ENCODE measurements at places on chromosomes 7 and 10.

- no peak for DNase-seq
These were observed 461.9 kb downstream of the PTPRN2 start for GRCh38 chr7:158125721-158126120.

DNA sequence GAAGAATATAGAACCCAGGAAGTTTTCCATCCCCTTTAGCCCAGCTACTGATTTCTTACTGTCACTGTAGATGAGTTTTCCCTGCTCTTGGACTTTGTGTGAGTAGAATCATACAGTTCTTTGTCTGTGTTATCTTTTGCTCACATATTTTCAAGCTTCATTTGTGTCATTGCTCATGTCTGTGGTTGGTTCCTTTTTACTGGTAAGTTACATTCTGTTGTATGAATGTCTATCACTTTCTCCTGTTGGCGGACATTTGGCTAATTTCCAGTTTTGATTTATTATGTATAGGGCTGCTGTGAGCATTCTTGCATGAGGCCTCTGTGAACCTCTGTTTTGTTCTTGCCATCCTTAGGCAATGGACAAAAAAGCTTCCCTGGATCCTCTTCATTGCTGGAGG is 5.3 kb downstream of the GLRX3 start:
- DNase-seq = no peak

GRCh38 chr7:128737441-128737840 is 1.7 kb upstream of the CALU start:
- DNase-seq = no peak

DNA sequence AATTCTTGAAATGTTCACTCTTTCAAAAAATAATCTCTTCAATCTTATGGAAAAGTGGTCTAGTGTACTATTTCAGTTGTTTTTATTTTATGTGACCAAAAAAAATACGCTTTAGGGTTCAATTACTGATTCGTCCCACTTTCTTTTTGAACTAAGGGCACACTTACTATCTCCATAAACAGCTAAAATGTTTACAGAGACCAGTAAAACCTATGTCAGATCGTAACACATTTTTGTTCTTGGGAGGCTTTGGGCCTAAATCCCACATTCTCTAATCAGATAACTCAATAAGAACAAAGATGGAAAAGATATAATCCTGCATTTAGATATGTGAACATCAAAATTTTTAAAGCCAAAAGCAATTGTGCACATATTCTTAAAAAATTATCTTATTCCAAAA is 29.8 kb upstream of the EPC1 start:
- DNase-seq = no peak

DNA sequence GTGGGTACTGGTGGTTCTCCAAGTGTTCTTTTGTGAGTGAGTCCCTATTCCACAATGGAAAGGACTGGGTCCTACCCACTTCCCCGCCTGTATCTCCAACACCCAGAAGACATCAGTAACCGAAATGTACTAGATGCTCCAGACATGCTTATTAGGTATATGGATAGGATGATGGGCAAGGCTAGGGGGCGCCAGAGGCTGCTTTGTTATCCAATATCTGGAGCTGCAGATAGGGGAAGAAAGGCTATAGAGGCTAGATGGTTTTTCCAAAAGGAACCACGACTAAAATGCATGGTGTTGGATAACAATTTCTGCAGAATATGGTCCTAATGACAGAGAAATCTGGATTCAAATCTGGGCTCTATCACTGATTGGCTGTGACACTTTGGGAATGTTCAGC is 56.2 kb upstream of the TM9SF3 start:
- DNase-seq = no peak

- peak; percentile 55 for DNase-seq
These were observed 13.7 kb downstream of the INPP5A start for GRCh38 chr10:132551093-132551807.

GRCh38 chr7:29859524-29860185 is 53.3 kb downstream of the WIPF3 start:
- no peak for DNase-seq

GRCh38 chr10:14233566-14233965 is 97.2 kb downstream of the FRMD4A start:
- DNase-seq = no peak

DNA sequence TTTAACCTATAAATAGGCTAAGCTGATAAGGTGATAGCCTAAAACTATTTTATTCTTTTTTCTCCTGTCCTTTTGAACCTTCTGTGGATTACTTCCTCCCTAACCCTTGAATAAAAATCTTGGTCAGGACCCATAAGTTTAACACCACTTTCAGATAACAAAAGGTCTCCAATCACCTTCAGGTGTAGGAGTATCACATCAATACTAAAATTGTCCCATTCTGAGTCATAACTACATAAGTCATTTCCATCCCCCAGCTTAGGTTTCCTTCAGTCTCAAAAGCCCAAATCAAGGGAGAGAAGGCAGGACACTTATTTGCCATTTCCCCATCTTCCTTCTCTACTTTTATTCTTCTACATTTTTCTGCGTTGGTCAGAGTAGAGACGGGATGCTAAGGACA is 56.9 kb upstream of the WNT16 start:
- no peak for DNase-seq

DNA sequence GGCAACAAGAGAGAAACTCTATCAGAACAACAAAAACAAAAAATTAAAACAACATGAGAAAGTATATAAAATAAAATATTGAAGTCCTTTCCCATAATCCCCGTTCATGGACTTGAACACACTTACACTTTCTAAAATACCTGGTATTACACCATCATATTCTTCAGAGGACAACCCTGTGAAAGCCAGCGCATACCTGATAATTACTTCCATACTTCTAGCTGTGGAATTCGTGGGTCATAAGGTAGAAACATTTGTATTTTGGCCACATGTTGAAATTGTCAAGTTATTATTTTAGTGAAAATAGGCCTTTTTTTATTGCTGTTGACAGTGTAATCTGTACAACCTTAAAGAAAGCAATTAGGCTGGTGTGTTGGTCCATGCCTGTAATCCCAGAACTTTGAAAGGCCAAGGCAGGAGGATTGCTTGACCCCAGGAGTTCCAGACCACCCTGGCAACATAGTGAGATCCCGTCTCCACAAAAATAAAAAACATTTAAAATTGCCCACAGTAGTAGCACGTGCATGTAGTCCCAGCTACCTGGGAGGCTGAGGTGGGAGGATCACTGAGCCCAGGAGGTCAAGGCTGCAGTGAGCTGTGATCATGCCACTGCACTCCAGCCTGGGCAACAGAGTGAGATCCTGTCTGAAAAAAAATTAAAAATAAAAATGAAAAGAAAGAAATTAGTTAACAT is 5.1 kb upstream of the PCGF6 start:
- no peak for DNase-seq

DNA sequence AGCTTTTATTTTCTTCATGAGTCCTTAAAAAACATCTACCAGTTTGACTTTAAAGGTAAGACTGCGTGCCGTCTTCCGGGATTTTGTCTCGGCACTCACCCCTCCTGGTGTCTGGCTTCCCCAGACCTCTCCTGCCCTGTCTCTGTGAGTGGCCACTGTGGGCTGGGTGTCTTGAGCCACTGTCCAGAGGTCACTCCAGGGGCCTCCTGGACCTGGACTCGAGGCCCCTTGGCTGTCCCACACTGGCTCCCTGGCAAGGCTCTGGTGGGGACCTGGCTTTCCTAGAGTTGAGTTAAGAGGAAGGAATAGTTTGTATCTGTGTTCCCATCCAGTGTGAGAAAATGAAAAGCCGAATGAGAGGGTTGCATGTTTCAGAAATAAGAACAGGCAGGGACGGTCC is 95.5 kb downstream of the NKX6-2 start:
- DNase-seq = no peak

- no peak for DNase-seq
These were observed 8.4 kb upstream of the URGCP start for GRCh38 chr7:43914795-43915194.

DNA sequence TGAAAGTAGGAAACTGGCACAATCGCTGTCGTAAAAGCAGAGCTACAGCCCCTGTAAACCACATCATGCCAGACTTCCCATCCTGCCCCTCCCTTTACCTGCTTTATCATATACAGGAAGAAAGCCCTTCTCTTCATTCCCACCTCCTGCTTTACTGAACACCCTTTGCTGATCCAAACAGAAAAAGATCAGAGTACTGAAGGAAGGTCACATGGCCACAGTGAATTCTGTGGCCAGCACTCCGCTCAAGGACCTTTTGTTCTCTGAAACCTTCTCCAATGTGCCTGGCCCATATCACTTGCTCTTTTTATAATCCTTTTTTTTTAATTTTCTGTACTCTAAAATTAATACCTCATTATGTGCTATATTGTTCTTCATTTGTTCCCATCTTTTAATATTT is 108.8 kb upstream of the LRGUK start:
- DNase-seq = no peak
